ENCODE measurements at places on chromosomes 12 and 14.
A peak's percentile ranks its signal among the peaks of the same experiment; 100 is the strongest.

DNA sequence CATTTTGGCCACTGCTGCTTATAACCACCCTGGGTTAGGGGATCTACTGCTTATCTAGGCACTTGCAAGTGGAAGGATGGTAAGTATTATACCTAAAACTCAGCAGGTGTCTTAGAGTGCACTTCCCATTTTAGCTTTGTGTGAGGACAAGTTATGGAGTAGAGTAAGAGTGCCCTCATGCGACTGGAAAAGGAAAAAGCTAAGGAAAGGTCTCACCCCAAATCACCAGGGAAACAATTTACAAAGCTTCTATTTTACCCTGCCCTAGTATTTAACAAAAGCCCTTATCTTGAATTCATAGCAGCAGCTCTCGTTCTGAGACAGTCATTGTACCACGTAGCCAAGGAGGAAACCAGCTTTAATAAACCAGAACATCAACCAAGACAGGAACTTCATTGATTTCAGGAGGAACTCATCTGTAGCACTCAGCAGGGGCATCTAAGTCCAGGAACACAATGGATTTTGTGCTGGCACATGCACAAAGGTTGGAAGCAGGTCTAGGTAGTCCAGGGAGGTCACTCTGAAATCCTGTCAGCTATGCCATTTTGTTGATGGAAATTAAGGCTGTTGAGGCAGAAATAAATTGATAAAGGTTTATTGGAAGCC lies 2.9 kb downstream of the RDH12 start:
- DNase-seq: no peak

DNA sequence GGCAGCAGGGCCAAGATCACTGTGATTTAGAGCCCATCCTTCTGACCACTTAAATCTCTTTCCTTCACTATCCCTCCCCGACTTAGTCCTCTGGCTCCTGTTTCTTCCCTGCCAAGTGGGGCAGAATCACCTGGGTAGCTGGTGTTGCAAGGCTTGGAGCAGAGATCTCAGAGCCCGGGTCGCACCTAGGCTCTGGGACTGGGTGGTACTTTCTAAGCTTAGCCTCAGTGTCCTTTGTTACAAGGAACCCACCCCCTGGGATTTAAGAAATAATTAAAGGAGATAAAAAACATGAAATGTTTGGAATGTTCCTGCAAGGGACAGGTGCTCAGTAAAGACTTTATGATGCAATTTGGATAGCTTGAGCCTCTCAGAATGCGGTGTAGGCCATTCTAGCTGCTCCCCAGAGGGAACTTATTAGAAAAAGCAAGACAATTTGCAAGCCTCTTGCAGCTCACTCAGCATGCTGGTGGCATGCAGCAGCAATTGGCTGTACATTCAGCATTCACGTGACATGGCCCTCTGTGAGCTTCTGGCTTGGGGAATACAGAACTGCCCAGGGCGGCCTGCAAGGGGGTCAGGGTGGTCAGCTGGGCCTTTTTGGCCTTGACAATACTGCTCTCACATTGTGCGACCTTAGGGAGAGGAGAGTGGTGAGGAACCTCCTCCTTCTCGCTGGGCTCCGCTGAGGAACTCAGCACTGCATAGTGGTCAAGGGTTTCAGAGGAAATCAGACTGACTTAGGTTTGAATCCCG lies 16.8 kb downstream of the C14orf132 start:
- DNase-seq: no peak

DNA sequence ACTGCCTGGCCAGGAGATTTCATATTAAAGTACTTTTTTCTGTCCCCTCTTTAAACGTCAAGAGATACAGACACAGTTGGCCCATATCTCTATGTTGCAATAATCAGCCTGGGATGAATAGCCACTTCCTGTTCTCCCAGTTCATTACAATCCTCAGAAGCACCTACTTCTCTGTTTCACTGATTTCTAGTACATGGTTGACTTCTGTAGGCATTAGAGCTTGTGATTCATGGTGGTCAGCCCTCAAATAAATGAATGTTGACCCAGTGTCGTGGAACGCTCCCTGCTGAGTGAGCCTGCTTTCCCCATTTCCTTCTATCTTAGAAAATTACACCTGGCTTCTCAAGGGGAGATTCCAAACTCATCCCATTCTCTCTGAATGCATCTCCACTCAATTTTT lies 416.7 kb downstream of the PDZRN4 start:
- DNase-seq: no peak

- DNase-seq: no peak
These were observed 209.0 kb upstream of the FBXO33 start for GRCh38 chr14:39641224-39641623.

GRCh38 chr12:72560003-72560769 lies 288.0 kb downstream of the TRHDE start:
- DNase-seq: no peak

GRCh38 chr12:108618079-108618952 lies 15.4 kb downstream of the SELPLG start:
- DNase-seq: peak; percentile 58

GRCh38 chr12:26058818-26059217 lies 66.0 kb downstream of the BHLHE41 start:
- no peak for DNase-seq

DNA sequence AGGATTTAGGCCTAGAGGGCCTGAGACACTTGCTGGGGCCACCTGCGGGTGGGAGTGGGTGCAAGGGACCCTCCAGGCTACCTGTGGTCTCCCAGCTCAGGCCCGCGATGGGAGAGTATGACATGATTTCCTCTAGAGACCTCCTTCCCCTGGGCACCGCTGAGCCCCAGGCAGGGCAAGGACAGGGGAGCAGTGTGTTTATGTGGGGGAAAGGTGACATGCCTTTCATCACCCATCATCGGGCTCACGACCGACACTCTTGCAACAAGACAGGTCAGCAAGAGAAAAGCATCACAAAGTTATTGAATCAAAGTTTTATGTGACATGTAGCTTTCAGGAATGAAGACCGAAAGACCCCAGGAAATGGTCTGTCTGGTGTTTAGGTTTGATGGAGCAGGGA lies 19.9 kb downstream of the SH2B3 start:
- no peak for DNase-seq
